ENCODE measurements at places on chromosomes 5 and 9. TPM values are rescaled to one million over a fixed set of nuclear protein-coding genes. Genes with fewer than 3 reads are reported as not detected.

The CFAP157 gene
- total RNA-seq: 0.10 TPM

The NDFIP1 gene
- total RNA-seq: 126 TPM

The LCN1 gene
- total RNA-seq: not detected

The IL5 gene
- total RNA-seq: not detected

The PCDHGA11 gene
- total RNA-seq: 1.4 TPM

The BRINP1 gene
- 1.5 TPM for total RNA-seq

The BARX1 gene
- 0.17 TPM for total RNA-seq

The PTGS1 gene
- total RNA-seq: 2.4 TPM

The CDC20B gene
- not detected for total RNA-seq

The SLCO6A1 gene
- not detected for total RNA-seq

The FBLL1 gene
- total RNA-seq: 0.30 TPM

The TXN gene
- 341 TPM for total RNA-seq

The NSA2 gene
- total RNA-seq: 160 TPM

The FOXI1 gene
- total RNA-seq: not detected

The GABRP gene
- 0.35 TPM for total RNA-seq

The CDX1 gene
- not detected for total RNA-seq

The IL33 gene
- 0.35 TPM for total RNA-seq

The PAEP gene
- not detected for total RNA-seq

The PCDHB10 gene
- total RNA-seq: 0.35 TPM

The RNF183 gene
- 0.80 TPM for total RNA-seq

The GTF3C5 gene
- total RNA-seq: 50.0 TPM

The ECSCR gene
- total RNA-seq: 0.40 TPM

The CD14 gene
- not detected for total RNA-seq

The RELL2 gene
- 6.9 TPM for total RNA-seq

The CLPTM1L gene
- 249 TPM for total RNA-seq

The BTNL8 gene
- 0.35 TPM for total RNA-seq

The NRARP gene
- total RNA-seq: 0.55 TPM

The HACD4 gene
- 3.0 TPM for total RNA-seq

The GGTA1 gene
- total RNA-seq: not detected

The PDGFRB gene
- total RNA-seq: 0.52 TPM

The SLC2A8 gene
- 18.6 TPM for total RNA-seq

The MATR3 gene
- 280 TPM for total RNA-seq

The CARTPT gene
- not detected for total RNA-seq

The EIF4E1B gene
- not detected for total RNA-seq

The SHC3 gene
- total RNA-seq: 2.1 TPM

The WDR38 gene
- not detected for total RNA-seq

Data from renal cortical epithelial cell (primary cell).